ENCODE measurements at places on chromosomes 7 and 10.
A peak's percentile ranks its signal among the peaks of the same experiment; 100 is the strongest.

- DNase-seq, result peak; percentile 48
Measured at GRCh38 chr10:73159038-73159648, 8.7 kb downstream of the ECD start.

GRCh38 chr7:123975084-123975483 is 50.0 kb downstream of the SPAM1 start:
- no peak for DNase-seq

DNA sequence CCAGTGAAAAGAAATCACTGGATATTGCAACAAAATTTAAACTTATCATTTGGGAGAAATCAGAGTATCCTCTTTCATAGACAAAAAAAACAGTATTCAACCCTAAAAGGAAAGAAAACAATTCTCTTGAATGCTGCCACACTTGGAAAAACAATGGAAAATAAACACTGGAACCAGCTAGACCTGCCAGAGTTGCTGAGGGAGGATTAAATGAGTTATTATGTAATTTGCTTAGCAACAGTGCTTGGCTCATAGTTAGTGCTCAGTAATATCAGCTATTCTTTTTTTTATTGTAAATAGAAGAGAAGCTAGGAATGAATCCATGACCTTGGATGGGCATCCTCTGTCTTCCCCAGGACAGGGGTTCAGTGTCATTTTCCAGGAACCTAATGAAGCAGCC is 11.0 kb upstream of the ZNF273 start:
- DNase-seq, result no peak

DNA sequence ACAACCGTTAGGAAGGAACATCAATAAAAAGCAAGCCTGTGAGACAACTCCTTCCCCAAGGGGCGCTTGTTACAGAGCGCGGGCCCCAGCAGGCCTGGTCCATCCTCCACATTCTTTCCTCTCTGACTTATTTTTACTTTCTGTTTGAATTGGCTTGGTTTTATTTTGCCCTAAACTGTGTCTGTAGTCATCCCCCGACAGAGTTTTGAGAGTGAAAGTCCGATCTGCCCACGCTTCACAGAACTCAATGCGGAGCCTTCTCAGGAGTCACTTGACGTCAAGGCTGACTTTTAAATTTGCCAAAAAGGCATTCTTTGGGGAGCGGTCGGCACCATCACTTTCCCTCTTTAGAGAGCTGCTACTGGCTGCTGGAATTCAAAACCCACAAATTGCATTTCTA is 150.1 kb upstream of the KLF6 start:
- no peak for DNase-seq

DNA sequence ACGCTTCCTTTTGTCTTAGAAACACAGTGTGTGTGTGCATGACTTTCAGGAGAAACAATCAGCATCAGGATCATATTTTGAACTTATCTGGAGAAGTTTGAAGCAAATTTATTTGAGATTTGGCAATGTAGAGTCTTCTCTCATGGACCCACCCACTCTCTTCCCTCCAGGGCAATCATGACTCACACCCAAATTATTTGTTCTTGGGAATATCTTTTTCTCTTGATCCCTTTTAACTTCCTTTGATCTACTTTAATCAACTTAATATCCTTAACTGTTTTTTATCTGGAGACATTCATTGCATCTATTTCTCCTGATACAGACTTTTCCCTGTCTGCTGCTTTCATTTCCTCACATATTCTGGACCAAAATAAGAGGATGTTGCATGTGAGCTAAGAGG is 1174.3 kb downstream of the GATA3 start:
- no peak for DNase-seq

- DNase-seq, result peak; percentile 80
Measured at GRCh38 chr10:22321156-22321923, 441 bp downstream of the BMI1 start.

GRCh38 chr7:89777499-89777898 is 376.8 kb upstream of the STEAP1 start:
- no peak for DNase-seq

GRCh38 chr7:83105948-83106347 is 56.7 kb downstream of the PCLO start:
- DNase-seq, result no peak

DNA sequence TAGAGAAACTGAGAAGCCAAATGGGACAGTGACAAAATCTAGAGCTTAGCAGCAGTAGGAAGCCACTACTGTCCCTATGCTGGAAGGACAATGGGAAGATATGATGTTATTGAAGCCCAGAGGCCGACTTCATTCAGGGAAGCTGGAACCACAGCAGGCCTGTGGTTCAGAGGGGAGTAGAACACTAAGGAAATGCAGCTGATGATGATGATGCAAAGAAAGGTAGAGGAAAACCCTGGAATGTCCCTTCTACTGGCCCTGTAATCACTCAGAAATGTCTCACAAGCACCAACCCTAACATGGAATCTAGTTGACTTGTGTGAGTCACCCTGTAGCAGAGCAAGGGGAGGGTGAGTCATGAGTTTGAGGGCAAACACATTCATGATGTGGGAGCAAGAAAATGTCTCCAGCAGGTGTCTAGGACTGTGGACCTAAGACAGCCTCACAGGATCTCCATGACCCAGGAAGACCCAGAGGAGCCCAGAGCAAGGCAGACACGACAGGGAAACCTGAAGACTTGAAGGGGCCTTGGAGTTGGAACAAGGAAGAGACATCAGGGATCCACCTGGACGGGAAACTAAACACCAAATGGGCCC is 37.0 kb upstream of the LRRC17 start:
- DNase-seq, result no peak

- DNase-seq, result peak; percentile 98
Measured at GRCh38 chr10:87861953-87862678, 1.2 kb downstream of the KLLN start.

DNA sequence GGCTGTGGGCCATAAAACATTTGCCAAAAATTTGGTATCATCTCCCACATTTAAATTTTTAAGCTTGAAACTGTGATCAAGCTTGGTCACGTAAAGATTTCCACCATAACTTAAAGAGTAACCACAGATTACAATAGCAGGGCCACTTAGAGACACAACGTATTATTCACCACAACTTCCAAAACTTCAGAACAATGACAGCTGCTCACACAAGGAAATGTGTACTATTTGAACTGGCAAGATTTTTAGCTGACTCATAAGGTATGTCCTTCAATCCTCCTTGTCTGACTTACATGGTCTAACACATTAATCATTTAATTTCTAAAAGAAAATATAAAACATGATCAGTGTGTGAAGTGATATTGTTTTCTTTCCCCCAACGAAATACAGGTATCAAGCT is 234.5 kb downstream of the PARD3 start:
- DNase-seq, result no peak

- DNase-seq, result no peak
Measured at GRCh38 chr10:24363070-24363469, 154.1 kb downstream of the KIAA1217 start.

DNA sequence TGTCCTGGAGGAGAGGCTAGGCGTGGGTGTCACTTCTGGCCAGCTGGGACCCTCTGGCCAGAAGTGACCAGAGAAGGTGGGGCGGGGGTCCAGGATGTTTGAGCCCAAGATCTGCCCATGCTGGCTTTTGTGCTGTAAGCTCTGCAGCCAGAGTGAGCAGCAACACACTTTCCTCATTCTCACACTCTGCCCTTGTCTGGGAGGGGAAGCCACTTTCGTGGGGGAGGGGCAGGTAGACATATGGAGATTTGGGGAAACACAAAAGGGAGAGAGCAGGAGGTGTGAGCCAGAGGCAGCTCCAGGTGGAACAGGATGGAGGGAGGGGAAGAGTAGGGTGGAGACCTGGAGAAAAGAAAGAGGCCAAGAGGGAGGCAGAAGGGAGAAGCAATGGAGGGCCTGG is 31.5 kb upstream of the ADCYAP1R1 start:
- no peak for DNase-seq

DNA sequence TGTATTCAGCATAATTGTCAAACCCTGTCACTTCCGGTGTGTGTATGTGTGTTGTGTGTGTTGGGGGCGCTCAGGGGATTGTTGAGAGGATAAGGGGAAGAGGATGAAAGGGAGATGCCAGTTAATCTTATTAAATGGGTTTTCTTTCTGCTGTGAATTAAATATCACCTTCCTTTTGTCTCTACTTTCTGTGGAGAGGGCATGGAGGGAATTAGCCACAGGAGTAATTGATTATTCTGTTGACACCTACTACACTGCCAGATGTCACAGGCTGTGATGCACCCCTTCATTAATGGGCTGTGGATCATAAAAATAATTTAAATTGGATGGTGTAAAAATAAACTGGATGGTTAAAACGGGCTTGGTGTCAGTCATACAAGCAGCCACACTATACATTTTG is 311.9 kb downstream of the MDFIC start:
- no peak for DNase-seq

DNA sequence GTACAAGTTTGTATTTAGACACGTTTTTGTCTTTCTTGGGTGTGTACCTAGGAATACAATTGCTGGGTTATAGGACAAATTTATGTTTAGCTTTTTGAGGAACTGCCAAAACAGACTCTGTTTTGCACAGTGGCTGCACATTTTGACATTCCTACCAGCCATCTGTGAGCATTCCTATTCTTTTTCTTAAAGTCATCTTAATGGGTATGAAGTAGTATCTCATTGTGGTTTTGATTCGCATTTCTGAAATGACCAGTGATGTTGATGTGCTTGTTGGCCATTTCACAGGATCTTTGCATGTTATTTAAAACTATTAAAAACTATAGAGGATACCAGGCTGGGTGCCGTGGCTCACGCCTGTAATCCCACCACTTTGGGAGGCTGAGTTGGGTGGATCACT is 32.6 kb upstream of the IL15RA start:
- no peak for DNase-seq

- DNase-seq, result no peak
Measured at GRCh38 chr10:64023926-64024470, 502.8 kb downstream of the REEP3 start.

Measured in Right ventricle myocardium superior (tissue), 1 donor.